ENCODE measurements at places on chromosomes 13 and 19.

- no peak for DNase-seq
Measured at GRCh38 chr19:5637971-5638370, 15.1 kb downstream of the SAFB start.

DNA sequence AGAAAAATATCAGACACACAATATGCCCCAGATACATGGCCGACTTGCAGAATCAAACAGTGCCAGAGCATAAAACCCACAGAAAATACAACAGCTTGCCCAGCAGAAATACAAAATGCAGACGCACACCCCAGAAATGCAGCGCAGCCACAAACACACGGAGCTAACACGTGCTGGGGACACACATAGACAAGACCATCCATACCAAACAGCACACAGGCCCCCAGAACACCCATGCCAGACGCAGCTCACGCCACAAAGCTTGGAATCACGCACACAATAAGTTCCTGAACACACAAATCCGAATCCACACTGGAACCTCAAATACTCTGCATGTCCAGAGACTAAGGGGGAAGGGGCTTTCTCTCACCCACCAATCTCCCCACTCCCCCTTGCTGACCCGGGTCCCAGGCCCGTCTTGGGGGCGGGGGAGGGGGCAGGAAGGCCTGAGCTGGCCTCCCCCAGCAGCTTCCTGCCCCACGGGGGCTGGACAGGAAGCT is 17.2 kb downstream of the CCDC97 start:
- no peak for DNase-seq

DNA sequence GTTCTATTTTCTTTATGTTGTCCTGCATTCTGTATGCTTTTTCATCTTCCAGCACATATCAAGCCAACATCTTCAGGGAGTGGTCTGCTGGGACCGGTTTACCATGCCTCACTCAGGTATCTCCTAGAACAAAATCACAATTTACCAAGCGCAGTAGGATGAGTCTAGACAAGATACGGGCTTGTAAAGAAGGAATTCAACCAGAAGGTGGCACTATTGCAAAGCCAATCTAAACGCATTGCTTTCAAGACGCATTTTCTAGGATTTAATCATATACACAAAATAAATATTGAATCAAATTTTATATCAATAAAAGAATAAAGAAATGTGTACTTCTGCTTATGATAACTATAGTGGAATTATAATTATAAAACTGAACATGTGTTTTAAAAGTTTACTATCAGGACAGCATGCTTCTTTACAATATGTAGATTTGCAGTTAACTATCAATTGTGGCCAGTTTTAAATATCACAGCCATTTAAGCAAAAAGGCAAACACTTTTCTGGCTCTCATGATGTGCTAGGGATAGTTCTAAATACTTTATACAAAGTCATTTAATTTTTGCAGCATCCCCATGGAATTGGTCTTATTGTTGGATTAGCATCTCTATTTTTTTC is 16.1 kb upstream of the TPP2 start:
- no peak for DNase-seq

DNA sequence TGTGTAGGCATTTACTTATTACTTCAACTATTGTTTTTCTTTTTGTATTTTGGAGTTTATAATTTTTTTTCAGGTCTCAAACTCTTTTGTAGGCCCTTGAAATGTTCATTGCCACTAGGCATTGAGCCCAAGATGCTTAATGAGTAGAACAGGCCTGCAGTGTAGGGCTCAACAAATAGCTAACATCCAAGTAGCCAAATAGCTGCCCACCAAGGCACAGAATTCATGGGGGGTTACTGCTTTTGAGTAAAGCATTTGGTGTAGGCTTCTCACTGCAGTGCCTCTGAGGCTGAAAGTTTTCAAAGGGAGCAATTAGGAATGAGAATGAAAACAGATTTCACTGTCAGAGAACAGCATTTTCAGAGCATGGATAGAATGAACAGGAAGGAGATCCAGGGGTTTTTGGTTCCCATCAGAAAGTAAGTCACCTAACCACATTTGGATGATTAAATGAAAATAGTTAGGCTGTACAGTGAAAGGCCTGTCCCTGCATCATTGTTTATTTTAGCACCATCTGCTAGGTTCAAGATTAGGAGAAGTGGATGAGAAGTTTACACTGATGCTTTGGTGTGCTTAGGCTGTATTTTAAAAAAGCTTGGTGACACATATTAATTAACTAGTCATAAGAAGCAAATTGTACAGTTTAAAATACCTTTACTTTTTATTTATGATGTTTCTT is 61.0 kb downstream of the EDNRB start:
- DNase-seq: no peak

GRCh38 chr19:3382460-3383100 is 16.2 kb downstream of the NFIC start:
- no peak for DNase-seq

DNA sequence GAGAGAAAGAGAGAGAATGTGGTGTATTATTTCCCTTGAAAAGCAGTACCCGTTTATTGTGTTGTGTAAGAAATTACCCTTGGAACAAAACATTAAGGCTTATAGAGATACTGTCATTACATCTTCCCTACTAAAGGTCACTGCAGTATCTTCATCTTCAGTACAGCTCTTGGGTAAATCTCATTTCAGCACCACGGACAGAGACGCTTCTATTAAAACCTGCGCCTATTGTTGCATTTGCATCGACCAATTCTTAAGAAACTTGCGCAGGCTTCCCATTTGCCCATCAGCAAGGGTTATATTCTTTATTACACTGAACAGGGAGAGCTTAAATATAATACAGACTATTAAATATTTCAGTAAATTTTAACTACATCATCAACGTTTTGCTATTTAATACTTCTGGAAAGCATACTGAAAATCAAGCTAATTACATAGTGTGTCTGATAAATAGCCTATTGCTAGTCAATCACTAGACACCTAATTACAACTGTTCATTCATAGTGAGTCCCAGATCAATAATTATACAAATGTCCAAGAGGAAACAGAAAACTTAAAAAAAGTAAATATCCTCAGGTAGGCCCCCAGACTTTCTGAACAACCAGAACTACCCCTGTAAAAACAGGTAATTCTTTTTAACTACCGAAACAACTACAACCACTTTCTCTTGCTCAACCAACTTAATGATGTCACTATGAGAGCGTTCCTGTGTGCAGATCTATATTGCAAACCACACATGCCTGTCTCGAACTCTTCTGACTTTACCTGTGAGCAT is 350.6 kb downstream of the LIG4 start:
- no peak for DNase-seq

DNA sequence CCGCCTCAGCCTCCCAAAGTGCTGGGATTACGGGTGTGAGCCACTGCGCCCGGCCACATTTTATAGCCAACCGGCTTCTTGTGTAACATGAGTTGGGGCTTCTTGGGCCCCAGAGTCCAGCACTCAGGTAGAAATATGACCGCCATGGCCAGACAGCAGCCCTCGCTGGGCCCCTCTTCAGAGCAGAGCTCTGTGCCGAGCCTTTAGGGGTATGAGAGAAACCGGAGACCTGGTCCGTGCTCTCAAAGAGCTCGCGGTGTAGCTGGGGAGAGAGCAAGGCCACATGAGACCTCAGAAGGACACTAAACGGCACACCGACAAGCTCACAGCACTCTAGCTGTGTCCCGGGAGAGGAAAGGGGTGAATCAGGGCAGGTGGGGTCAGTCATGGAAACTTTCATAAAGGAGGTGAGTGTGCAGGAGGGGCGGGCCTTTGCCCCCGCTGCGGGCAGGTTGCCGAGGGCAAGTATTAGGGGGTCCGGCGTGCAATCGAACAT is 15.8 kb downstream of the ACTN4 start:
- DNase-seq: no peak

DNA sequence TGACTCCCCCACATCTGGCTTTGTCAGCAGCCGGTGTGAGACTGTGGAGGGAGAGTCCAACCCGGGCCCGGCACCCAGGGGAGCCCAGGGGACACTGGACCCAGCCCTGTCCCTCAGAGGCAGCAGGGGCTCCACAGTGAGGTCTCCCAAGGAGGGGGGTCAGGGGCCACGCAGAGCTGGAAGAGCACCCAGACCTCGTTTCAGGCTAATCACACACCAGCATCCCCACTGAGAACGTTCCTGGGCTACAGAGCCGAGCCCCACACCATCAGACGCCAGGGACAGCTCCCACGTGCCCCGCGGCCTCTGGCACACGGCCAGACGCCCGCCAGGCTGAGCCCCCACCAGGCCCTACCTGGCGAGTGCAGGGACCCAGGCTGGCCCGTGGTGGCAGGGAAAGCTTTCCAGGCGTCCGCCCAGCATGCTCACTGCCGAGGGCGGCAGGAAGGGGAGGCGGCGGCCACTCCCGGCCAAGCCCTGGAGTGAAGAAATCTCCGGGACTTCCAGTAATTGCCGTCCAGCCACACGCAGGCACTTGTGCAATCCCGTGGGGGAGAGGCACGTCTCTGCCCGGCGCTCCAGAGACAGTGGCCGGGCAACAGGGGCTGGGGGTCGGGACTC is 19.2 kb downstream of the SBNO2 start:
- no peak for DNase-seq

DNA sequence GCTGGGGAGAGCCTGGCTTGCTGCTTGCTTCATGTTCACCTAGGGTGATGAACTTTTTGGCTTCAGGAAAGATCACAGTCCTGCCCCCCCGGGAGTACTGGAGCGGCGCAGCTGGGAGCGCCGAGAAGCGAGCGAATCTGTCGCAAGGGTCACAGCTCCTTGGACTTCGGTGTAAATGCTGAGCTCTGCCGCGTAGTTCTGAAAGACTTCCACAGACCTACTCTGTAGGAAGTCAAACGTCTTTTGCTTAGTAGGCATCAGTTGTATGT is 2.7 kb downstream of the ING1 start:
- DNase-seq: no peak

- DNase-seq: no peak
Measured at GRCh38 chr19:50495020-50495531, 15.9 kb downstream of the JOSD2 start.

DNA sequence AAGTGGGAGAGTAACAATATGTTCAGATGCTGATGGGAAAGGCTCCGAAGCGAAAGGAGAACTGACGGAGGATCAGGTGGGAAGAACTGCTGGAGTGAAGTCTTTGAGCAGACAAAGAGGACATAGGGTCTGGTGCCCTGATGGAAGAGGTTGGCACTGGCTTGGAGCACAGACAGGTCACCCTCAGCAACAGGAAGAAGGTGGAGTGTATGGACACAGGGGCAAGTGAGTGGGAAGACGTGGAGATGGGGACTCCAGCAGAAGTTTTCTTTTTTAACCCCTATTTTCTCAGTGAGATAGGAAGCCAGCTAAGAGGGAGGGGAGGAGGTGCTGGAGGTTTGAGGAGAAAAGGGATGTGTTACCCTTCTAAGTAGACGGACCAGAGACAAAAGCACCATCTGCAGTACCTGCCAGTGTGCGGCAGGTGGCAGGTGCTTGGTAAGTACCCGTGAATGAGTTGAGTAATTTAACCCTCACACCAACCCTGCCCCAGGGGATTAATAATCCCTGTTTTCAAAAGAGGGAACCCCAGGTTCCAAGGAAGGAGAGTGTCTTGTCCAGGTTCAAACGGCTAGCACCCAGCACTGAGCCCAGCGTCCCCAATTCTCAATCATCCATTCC is 11.2 kb downstream of the HAS1 start:
- no peak for DNase-seq

GRCh38 chr13:39527961-39528660 is 74.9 kb downstream of the LHFPL6 start:
- DNase-seq: no peak

GRCh38 chr13:99301913-99302636 is 5.1 kb downstream of the GPR183 start:
- no peak for DNase-seq

DNA sequence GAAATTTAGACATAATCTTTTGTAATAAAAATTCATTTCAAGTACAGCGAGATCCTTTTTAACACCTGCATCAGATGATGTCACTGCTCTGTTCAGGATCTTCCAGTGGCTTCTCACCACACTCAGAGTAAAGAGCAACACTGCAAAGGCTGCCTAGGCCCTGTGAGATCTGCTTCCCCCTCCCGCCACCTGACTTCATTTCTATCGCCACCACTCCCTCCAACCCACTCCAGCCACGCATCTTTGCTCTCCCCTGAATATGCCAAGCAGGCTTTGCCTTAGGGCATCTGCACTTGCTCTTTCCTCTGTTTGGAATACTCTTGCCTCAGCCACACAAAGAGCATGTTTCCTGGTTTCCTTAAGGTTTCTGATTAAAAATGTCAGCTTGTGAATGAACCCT is 58.3 kb downstream of the MBNL2 start:
- no peak for DNase-seq

DNA sequence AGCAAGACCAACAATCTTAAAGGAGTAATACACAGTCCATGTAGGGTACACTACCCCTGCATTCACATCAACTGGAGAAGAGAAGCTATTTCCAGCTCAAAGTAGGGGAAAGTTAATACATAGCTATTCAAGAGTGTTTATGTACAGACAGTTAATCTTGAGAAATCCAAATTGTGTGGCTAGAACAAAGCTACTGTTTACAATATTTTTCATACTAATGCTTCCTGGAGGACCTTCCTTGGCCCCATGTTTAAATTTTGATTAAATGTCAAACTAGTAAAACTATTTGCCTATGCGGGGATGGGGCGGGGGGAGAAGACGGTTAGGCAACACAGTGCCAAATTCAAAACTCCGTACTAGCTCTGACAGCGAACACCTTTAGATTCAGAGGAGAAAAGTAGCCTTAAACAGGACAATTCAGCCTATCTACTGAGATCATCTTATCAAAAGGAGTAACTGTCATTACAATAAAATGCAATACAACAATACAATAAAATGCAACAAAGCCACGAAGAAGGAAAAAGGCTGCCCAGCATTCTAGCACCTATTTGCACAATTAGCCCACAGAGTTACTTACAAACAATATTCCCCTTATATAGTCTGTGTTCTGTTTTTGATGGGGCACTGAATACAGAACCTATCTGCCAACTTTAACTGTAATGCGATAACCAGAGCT is 29.1 kb downstream of the BRD4 start:
- no peak for DNase-seq

GRCh38 chr13:29934531-29935308 is 84.3 kb upstream of the UBL3 start:
- peak; percentile 56 for DNase-seq

GRCh38 chr13:40756042-40756441 is 14.9 kb downstream of the MRPS31 start:
- no peak for DNase-seq

- no peak for DNase-seq
Measured at GRCh38 chr19:33420821-33421220, 47.3 kb downstream of the CEBPG start.

GRCh38 chr13:97904059-97904458 is 49.4 kb upstream of the IPO5 start:
- DNase-seq: no peak

DNA sequence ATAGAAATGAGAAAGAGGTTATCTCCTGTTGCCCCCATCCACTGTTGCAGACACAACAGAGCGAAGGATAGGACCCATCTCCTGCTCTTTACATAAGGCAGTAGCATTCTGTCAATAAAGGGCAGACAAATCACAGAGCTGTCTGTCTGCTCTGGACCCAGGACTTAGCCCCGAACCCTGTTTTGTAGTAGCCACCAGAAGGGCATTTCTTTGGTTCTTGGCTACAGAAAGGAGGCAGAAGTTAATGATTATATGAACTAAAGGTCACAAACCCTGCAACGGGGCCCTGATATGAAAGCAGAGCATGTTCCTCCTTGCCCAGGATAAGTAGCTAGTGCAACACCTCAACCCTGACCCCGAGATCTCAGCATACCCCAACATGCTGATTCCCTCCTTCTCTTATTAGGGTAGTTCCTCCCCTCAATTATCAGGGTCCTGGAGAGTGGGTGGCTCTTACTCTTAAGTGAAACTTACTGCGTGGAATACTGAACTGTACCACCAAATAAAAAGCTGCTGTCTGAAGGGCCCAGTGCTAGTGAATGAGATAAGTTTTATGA is 680.4 kb upstream of the SPRY2 start:
- DNase-seq: no peak

Data from stimulated activated CD4-positive, alpha-beta T cell treated with anti-CD3 and anti-CD28 coated beads, Interleukin-1b, Interleukin-23, amount 100 ng/mL, for 48 hours (primary cell).